RWPE1 (cell line): ENCODE measurements at places on chromosomes 11 and 22.

DNA sequence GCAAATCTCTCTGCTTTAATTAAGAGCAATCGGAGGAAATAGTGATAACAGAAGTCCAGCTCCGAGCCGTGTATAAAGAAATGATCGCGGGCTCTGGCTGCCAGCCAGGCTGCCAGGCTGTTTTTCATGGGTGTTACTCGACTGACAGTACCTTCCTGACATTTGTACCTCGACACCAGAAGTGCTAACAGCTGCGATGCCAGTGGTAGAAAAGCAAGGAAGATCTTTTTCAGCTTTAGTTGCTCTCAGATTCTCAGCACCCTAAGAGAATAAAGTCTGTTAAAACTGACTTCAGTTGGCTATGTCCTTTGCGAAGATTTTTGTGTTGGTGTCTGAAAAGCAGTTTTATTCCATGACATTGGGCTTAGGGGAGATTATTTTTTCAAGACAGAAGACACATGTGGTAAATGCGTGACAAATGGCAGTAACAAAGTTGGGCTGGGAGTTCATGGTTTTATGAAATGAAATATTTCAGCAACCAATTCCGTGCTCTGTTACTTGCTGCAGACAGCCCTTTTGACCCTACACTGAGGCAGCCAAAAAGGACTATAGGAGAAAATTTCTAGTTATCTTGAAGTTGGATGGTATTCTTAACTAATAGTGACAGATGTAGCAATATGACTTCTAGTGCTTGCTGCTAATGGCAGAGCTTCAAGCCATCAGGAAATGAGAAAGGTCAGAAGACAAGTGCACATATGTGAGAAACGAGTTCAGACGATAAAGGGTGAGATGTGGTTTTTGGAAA lies 296.2 kb downstream of the CNTN5 start:
- DNase-seq = no peak

- no peak for DNase-seq
These were observed 19.6 kb downstream of the KCTD21 start for GRCh38 chr11:78168539-78169477.

DNA sequence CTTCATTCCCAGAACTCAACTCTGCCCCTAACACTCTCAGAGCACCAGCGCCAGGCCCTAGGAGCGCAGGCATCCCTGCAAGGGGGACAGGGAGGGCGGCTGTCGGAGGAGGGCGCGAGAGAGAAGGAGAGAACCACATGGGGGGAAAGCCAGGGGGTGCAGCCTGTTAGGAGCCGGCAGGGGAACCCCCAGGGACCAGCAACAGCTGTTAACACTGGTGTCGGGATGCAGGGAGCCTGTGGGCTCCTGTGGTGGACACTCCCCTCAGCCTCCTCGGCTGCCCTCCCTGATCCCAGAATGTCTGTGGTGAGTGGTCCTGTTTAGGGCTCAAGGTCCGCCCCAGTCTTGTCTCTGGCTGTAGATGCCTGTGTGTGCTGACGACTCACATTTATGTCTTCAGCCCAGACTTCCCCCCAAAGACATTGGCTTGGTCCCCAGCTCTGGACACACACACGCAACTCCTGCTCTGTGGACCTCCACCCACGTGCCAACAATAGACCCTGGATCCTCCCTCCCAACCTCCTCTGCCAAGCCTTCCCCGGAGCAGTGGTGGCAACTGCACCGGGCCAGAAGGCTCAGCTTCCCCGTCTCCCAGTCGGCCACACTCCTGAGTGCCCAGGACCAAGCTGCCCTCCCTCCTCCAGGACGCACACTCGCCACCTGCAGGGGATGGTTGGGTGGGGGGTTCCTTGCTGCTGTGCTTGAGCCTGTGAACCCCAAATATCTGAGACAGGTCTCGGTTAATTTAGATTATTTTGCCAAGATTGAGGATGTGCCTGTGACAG lies 817 bp upstream of the IFITM5 start:
- no peak for DNase-seq

DNA sequence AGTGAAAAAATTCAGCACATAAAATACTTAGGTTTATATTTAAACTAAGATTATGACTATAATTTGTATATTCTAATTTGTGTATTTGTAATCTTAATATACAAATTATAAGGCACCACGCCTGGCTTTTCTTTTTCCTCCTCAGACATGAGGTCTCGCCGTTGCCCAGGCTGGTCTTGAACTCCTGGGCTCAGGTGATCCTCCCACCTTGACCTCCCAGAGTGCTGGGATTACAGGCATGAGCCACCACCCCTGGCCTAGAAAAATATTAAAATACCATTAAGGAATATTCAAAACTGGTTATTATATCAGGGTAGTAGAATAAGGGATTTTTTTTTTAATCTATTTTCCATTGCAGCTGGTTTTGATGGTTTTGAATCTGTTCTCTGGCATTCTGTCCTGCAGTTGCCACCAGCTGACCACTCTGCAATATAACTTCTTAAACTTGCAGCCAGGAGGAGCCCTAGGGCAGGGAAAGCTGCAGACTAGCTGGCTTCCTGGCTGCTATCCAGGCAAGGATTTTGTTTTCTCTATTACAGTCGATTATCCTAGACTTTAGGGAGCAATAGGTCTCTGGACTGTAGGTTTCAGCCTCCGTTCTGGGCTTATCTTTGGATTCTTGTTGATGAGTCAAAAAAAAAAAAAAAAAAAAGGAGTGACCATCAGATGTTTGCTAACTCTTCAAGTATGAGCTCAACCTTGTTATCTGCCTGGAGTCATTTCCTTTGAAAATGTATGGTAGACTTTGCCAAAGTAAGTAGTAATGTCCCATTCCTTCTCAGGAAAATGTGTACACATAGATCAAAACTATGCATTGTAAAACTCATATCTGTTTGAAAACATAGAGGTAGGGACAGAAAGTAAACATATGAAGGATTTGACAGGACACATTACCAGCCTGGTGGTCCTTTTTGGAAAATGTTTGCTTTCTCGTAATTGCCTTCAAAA lies 13.2 kb downstream of the POLA2 start:
- DNase-seq = peak; percentile 67

GRCh38 chr11:63716046-63716445 lies 34.7 kb downstream of the RTN3 start:
- no peak for DNase-seq

DNA sequence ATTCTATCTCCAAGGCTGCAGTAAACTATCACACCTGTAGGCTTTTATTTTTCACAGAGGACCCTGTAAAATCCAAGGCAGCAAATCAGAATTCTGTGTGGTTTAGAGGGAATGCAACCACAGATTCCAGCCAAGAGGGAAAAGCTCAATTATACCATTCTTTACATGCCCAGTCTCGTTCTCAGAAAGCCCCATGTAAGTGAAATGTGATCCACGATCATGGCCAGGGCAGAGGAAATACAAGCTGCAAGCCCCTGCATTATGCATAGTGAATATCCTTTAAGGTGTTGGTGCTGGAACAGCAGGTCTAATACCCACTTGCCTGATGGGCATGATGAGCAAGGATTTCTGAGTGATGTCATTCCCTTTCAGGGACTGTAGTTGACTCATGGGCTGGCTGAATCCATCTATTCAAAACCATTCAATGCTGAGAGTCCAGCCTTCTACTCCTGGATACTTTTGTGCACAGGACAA lies 198.7 kb upstream of the MTMR2 start:
- peak; percentile 74 for DNase-seq

DNA sequence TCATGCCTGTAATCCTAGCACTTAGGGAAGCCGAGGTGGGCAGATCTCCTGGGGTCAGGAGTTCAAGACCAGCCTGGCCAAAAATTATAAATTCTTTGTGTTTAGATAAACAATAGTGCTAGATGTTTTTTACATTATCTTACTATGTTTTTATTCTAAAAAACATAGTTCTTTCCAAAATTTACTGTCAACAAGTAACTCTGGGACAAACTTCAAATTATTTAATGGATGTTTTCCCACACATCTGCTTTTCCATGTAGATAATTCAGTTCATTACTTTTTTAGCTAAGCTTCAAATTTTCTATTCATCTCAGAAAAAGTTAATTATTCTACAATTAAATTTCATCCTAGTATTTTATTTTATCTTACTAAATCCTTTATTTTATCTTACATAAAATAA lies 596.2 kb upstream of the LRRC4C start:
- DNase-seq = no peak

- no peak for DNase-seq
These were observed 13.5 kb downstream of the MS4A10 start for GRCh38 chr11:60798631-60799030.

GRCh38 chr22:39655831-39656230 lies 85.3 kb downstream of the CACNA1I start:
- DNase-seq = no peak

GRCh38 chr22:34502821-34503220 lies 563.1 kb upstream of the ISX start:
- DNase-seq = no peak

GRCh38 chr11:130096823-130097222 lies 27.1 kb downstream of the APLP2 start:
- no peak for DNase-seq
